ENCODE measurements at places on chromosomes 12 and 14.

GRCh38 chr12:54439521-54440255, 20.6 kb upstream of the ITGA5 start:
- no peaks in the 10 kb centered on the region for H3K4me1 ChIP-seq
- H3K27ac ChIP-seq: no peak overlapping the region
- H3K4me3 ChIP-seq: no peak overlapping the region
- peak; percentile 37 for DNase-seq
- H3K36me3 ChIP-seq: no peaks in the 10 kb centered on the region
- H3K27me3 ChIP-seq: peaks cover 4% of the 10 kb centered on the region

DNA sequence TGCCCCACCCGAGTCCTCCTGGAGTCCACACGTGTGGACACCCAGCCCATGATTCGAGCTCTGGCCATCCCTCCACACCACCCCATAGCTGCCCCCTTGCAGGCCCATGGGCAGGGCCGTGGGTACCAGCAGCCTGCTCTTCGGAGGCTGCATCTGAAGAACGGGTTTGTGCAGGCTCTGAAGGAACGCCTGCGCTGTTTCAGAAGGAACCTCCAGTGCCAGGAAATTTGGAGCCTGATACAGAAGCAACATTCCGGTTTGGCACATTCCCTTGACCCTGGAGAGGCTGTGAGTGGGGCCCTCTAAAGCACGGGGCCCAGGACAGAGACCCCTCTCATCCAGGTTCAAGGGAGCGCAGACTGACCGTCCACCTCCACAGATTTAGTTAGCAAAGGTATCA, 57.0 kb downstream of the ZNF664 start:
- H3K4me3 ChIP-seq: no peak overlapping the region
- DNase-seq: peak; percentile 45
- H3K36me3 ChIP-seq: no peaks in the 10 kb centered on the region
- no peaks in the 10 kb centered on the region for H3K27me3 ChIP-seq
- H3K27ac ChIP-seq: no peak overlapping the region

DNA sequence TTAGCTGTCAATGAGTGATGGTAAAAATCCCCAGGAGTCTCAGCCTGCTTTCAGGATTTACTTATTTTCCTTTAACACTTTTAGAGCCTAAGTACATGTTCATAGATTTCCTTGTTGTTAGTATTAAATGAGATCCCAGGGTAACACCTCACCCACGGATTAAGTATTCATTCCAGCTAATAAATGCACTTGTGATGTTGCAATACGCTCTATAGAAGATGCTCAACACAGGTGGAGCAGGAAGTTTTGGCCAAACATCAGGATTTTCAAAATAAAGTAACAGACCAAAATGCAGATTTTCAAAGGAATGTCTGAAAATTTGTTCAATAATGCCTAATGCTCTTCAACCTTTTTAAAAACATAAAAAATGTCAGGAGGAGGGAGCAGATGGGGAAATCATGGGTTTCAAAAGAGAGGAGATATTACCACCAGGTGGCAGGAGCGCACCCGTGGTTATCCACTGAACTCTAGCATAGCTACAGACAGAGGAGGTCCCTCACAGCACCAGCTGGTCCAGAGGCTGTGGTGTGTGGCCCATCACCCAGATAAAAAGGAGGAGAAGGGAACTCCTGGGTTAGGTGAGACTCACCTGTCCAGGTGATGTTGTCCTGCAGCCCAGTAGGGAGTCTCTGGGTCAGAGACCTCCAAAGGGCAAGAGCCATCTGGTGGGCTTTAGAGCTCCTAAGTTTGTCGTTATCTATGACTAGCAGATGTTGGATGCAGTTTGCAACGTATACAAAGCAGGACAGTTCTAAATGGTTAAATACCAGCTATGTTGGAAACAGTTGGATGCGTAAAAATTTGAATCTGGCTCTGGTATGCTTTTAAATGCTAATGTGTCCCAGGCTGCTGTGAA, 1158.4 kb upstream of the TMEM132C start:
- peak; percentile 68 for DNase-seq
- H3K4me1 ChIP-seq: no peaks in the 10 kb centered on the region
- H3K27me3 ChIP-seq: no peaks in the 10 kb centered on the region

GRCh38 chr14:22185191-22185590, 403.8 kb downstream of the DAD1 start:
- DNase-seq: no peak
- no peaks in the 10 kb centered on the region for H3K27me3 ChIP-seq
- no peak overlapping the region for H3K4me3 ChIP-seq
- H3K4me1 ChIP-seq: no peaks in the 10 kb centered on the region
- no peak overlapping the region for H3K27ac ChIP-seq
- H3K36me3 ChIP-seq: no peaks in the 10 kb centered on the region

GRCh38 chr14:78356391-78356790, 186.2 kb downstream of the NRXN3 start:
- no peak overlapping the region for H3K4me3 ChIP-seq
- H3K4me1 ChIP-seq: no peaks in the 10 kb centered on the region
- no peak overlapping the region for H3K27ac ChIP-seq

DNA sequence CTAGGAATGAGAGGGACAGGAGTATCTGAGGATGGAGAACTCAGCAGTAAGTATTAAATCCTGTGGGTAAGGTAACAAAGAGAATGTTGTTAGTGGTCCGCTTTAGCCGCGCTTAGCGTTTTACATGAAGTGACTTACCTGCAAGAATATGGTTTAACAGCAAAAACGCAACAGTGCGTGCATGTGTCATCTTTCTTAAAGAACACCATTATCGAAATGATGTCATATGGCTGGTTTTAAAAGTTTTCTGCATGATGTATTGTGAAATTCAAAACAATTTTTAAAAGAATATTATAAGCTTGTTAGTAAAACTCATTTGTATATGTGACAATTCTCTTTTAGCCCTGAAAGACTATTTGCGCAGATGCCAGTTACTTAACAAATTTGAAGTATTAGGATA, 1.7 kb downstream of the LEMD3 start:
- H3K4me1 ChIP-seq: peaks cover 46% of the 10 kb centered on the region
- H3K36me3 ChIP-seq: no peaks in the 10 kb centered on the region
- no peak overlapping the region for H3K27ac ChIP-seq
- peak overlapping the region; percentile 67 for H3K4me3 ChIP-seq

GRCh38 chr12:109428037-109428629, 49.0 kb downstream of the KCTD10 start:
- DNase-seq: peak; percentile 85
- H3K27me3 ChIP-seq: no peaks in the 10 kb centered on the region
- no peaks in the 10 kb centered on the region for H3K4me1 ChIP-seq
- no peaks in the 10 kb centered on the region for H3K36me3 ChIP-seq

DNA sequence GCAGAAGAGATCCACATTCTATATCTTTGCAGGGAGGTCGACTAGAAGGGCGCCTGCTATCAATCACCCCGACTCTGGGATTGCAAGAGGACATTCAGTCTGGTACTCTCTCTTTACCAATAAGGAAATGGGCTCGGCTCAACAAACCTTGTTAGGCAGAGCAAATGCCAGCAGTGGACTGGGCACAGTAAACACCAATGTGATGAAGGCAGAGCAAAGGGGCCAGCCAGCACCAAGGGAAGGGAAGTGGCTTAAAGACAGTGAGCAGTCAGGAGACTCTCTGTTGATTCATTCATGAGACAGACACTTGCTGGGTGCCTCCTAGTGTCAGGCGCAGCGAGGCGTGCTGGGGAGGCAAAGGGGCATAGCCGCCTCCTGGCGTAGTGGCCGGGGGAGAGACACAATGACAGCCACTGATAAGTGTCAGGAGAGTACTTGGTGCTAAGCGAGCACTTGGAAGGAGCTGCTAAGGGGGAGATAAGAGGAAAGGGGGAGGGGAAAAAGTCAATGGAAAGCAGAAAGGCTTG, 34.1 kb downstream of the TMCC3 start:
- no peak overlapping the region for H3K4me3 ChIP-seq
- peaks cover 26% of the 10 kb centered on the region for H3K4me1 ChIP-seq
- no peaks in the 10 kb centered on the region for H3K36me3 ChIP-seq
- H3K27ac ChIP-seq: no peak overlapping the region
- no peak for DNase-seq

DNA sequence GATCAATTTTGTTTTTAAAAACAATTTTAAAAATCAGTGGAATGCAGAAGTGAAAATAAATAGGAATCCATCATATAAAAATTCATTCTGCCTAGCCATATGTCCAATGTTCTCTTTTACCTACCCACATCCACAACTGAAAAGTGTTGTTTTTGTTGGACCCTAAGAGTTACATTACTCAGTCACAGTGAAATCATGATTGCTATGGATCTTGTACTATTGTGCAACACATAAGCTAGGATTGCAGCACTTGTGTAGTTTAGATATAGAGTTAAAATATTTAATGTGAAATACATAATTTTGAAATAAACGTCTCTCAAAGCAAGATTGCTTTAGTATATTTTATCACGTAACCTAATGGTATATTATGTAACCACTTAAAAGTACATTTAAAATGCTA, 213.3 kb upstream of the CLEC14A start:
- H3K27me3 ChIP-seq: no peaks in the 10 kb centered on the region
- no peak overlapping the region for H3K4me3 ChIP-seq
- H3K27ac ChIP-seq: no peak overlapping the region
- no peak for DNase-seq
- H3K4me1 ChIP-seq: no peaks in the 10 kb centered on the region

- H3K27ac ChIP-seq: no peak overlapping the region
- H3K36me3 ChIP-seq: no peaks in the 10 kb centered on the region
- no peak overlapping the region for H3K4me3 ChIP-seq
Measured at GRCh38 chr12:12930633-12931219, 21.2 kb downstream of the GPRC5D start.

DNA sequence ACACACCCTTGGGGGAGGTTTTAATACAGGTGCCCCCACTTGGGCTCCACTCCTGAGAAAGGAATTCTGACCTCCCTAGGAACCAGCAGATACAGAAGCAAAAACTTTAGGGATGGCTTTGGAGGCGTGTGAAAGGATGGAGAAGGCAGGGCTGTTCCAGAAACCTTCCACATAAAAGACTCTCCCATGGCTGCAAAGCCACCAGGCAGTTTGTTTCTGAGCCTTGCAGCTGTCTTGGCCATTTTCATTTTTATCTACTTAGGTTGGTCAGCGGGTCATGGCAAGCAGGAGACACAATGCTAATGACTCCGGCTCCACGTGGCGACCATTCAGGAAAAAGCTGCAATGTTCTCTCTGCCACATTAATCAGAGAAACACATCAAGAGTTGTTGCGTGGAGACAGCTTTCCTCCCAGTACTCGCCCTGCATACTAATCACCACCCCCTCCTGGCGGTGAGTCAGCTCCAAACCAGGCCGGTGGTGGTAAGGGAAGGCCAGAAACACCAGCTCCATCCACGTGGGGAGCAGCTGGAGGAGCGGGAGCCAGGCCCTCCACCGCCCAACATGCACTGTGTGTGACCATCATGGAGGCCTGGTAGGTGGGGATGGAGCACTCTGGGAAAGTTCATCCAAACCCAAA, 30.9 kb upstream of the IRF2BPL start:
- no peak overlapping the region for H3K27ac ChIP-seq
- H3K36me3 ChIP-seq: no peaks in the 10 kb centered on the region
- no peaks in the 10 kb centered on the region for H3K4me1 ChIP-seq
- DNase-seq: no peak
- no peak overlapping the region for H3K4me3 ChIP-seq

DNA sequence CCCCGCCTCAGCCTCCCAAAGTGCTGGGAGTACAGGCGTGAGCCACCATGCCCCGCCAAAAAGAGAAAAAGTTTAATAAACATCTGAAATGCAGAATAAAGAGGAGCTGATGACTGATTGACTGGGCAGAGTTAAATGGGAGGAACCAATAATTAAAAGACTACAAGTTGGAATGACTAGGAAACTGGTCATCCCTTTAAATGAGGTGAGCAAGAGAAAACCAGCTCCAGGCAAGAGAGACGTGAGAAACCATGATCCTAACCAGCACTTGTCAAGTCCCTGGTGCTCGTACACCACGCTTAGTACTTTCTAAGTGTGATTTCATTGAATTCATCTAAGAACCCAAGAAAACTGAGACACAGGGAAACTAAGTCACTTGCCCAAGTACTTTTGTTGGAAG, 47.9 kb downstream of the MAP1LC3B2 start:
- H3K4me3 ChIP-seq: no peak overlapping the region
- no peaks in the 10 kb centered on the region for H3K36me3 ChIP-seq
- H3K27ac ChIP-seq: no peak overlapping the region
- no peaks in the 10 kb centered on the region for H3K27me3 ChIP-seq
- H3K4me1 ChIP-seq: peaks cover 4% of the 10 kb centered on the region
- DNase-seq: no peak

- DNase-seq: no peak
- no peaks in the 10 kb centered on the region for H3K36me3 ChIP-seq
- H3K27me3 ChIP-seq: no peaks in the 10 kb centered on the region
- no peak overlapping the region for H3K4me3 ChIP-seq
Measured at GRCh38 chr12:127628645-127629044, 638.3 kb upstream of the TMEM132C start.
